Thoracic aorta (tissue), 2 donors: ENCODE measurements at places on chromosomes 1 and 21.

- no peak for DNase-seq
These were observed 6.4 kb upstream of the EDN2 start for GRCh38 chr1:41490911-41491310.

GRCh38 chr1:46603481-46603857, 599 bp downstream of the MKNK1 start:
- no peak for DNase-seq

- DNase-seq: no peak
These were observed 15.3 kb upstream of the TEDDM1 start for GRCh38 chr1:182415789-182416188.

DNA sequence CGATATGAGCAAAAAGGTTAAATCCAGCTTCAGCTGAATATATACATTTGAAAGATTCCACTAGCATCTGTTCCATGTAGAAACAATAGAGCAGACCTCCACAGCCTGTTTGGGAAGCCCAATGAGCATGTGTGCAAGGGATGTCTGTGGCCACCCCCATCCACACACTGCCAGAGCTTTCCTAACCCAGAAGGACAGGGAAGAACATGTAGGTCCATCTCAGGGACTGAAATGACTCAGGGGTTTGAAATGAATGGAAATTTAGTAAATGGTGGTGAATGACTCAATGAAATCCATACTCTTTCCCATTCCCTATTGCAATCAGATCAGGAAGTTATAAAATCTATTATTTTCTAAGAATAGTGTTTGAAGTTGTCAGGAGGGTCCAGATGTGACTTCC, 397.2 kb downstream of the DUSP10 start:
- no peak for DNase-seq

DNA sequence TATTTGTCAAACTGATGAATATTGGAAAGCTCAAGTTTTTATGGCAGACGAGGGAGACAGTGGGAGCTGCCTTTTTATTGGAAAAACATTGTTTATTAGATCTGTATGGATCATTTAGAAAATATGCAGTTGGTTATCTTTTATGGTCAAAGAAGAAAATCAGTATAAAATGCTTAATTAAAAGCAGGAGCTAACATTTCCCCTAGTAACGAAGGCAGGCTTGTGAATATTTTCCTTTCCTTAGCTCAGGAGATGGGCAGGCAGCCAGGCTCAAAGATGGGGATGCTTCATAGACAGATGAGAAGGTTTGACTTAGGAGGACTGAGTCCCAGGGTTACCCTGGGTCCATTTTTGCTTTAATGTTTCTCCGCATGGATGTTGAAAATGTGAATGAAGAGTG, 26.0 kb downstream of the ROR1 start:
- no peak for DNase-seq

DNA sequence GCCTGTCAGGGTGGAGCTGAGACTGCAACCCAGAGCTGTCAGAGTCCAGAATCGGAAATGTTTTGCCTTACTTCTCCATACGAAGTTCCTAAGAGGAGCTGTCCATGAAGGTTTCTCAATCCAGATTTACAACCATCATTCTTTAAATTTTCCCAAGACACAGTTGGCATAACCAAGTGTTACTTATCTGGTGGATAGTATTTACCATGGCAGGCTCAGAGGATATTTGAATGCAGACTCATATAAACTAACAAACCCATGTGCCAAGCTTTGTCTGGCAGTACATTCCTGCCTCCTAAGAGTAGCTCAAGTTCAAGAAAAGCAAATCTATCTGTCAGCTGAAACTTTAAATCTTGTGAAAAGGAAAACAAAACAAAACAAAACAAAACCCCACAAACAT, 267.9 kb downstream of the ZNF326 start:
- peak; percentile 14 for DNase-seq

- no peak for DNase-seq
These were observed 1.1 kb downstream of the TAS1R3 start for GRCh38 chr1:1332031-1332755.
